ENCODE measurements at places on chromosomes 4 and X. TPM values are rescaled to one million over a fixed set of nuclear protein-coding genes. Genes with fewer than 3 reads are reported as not detected.

DBET gene
- polyA plus RNA-seq: not detected

F8A3 gene
- 0.09 TPM for polyA plus RNA-seq

PAGE2B gene
- not detected for polyA plus RNA-seq

PNCK gene
- 9.1 TPM for polyA plus RNA-seq

KCNIP4 gene
- polyA plus RNA-seq: 0.05 TPM

USP53 gene
- 26.5 TPM for polyA plus RNA-seq

LRAT gene
- polyA plus RNA-seq: 0.02 TPM

POLN gene
- polyA plus RNA-seq: 1.5 TPM

DCHS2 gene
- not detected for polyA plus RNA-seq

FOXR2 gene
- polyA plus RNA-seq: not detected

ZCCHC18 gene
- polyA plus RNA-seq: 0.70 TPM

HHIP gene
- 0.16 TPM for polyA plus RNA-seq

FAT4 gene
- polyA plus RNA-seq: 2.8 TPM

SORCS2 gene
- polyA plus RNA-seq: 2.1 TPM
